ENCODE measurements at places on chromosomes 12 and 14.

- no peak for DNase-seq
Observed at GRCh38 chr12:115473257-115473956, 789.4 kb upstream of the TBX3 start.

DNA sequence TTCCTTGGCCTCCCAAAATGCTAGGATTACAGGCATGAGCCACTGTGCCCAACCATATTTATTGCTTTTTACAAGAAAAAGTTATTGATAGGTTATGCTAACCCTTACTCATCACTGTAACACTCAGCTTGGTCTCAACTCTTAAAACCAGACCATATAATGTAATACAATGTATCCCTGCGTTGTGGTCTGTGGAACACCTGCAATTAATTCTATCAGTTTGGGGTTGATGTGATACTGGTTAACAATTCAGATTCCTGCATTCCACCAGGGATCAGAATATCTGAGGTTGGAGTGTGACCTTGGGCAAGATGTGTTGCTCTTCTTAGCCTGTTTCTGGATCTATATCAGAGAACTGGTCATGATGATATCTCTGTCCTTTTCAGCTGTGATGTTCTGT, 419.0 kb downstream of the RAD51B start:
- DNase-seq: no peak

DNA sequence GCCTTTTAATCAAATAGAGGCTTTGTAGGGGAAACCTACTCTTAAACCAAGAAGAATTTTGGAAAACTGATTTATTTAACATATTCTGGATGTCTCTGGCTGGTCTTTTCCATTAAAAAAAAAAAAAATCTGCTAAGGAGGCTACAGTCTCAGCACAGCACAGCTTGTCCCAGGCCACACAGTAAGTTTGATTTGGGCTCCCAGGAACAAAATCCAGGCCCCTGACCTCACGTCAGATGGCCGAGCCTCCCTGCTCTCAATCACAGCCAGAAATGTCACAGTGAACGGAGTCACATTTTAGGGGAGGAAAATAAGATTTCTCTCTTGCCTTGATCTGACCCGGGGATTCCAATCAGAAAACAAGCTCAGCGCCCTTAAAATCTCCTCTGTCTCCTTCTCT, 72.9 kb upstream of the TBX5 start:
- no peak for DNase-seq

GRCh38 chr14:67477926-67478799, 10.4 kb downstream of the TMEM229B start:
- DNase-seq: no peak

DNA sequence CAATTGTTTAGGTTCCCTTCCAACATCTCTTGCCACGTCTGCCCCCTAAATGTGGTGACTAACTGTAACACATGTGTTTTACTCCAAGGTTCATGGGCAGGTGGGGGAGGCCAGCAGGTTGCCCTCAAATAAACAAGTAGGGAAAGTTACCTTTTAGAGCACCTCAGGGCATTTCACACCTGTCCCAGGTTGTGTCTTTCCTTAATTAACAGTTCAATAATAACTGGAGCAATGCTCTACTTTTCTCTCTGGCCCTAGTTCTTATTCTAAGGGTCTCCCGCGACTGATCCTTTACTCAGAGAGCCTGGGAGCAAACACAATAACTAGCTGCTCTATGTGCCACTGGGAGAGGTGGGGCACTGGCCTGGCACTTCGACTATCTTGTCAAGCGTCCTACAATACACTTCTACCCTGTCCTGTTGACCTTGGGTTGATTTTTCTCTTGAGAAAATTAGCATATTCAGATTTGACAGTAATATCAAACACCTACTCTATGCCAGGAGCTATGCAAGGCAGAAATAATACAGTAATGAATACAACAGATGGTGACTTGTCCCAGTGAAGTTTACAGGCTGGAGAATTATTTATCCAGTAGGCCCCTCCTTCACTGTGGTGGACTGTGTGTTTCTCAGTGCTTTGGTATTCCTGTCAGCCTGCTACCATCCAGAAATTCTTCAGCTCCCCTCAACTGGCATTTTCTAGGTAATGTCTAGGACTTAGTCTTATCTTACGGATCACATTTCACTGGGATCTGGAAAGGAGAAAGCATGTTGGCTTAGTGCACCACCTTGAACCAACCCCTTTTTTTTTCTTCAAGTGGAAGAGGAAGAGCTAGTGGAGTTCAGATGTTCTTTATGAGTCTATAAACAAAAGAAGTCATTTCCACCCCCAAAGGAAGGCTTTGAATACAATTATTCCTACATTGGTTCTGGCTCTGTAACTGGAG, 202.6 kb downstream of the CRADD start:
- DNase-seq: peak; percentile 88

DNA sequence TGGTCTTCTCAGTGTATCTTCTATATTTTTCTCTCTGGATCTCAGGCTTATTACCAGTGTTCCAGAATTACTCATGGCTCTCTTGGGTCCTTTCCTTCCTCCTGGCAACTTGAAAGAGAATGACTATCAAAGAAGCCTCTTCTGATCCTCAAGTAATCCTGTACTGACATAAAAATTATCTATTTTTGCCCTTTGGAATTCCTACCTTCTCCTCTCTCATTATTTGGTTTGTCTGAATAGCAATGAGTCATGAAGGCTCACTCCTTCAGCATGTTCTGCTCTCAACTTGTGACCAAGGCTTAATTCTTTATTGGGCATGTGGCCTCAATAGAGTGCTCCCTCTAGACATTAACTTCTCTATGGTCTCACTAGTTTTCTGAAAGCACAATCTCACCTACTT, 553.6 kb upstream of the ATP2B1 start:
- DNase-seq: no peak

- DNase-seq: no peak
Observed at GRCh38 chr12:28425526-28425925, 235.3 kb downstream of the CCDC91 start.

DNA sequence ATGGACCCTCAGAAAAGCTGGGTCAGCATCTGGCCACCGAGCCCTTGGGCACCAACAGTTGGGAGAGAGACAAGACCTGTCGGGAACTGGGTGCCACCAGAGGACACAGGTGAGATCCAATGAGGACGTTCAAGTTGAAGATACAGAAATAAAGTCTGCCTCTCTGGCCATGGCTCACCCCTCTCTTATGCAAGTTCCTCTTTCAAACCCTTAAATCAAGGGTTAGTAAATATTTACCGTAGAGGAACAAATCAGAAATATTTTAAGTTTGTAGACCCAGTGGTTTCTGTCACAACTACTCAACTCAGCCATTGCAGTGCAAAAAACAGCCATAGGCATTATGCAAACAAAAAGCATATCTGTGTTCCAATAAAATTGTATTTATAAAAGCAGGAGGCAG, 76.5 kb upstream of the HSPB8 start:
- no peak for DNase-seq

DNA sequence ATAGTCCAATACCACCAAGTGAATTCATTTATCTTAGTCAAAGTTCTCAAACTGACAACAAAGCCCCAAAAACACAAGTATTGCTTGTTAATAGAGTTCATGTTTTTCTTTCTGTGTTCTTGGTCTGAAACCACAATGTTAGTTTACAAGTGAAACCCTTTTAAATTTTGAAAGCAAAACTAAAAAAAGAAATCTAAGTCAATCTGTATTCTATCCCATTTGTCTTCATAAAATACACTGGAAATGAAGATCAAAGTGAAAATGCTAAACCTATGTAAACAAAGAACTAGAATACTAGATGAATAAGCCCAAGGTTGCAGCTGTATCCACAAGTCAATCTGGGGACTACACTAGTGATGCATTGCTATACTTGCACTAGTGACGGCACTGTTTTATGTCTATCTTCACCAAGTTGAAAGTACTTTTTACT, 10.4 kb downstream of the MAP4K5 start:
- DNase-seq: no peak

GRCh38 chr14:77489041-77489440, 9.6 kb downstream of the ISM2 start:
- no peak for DNase-seq

- no peak for DNase-seq
Observed at GRCh38 chr12:130555628-130556485, 160.2 kb downstream of the RIMBP2 start.

- no peak for DNase-seq
Observed at GRCh38 chr14:104657563-104658324, 31.7 kb upstream of the INF2 start.

GRCh38 chr12:69189378-69189978, 49.9 kb upstream of the CPSF6 start:
- no peak for DNase-seq

DNA sequence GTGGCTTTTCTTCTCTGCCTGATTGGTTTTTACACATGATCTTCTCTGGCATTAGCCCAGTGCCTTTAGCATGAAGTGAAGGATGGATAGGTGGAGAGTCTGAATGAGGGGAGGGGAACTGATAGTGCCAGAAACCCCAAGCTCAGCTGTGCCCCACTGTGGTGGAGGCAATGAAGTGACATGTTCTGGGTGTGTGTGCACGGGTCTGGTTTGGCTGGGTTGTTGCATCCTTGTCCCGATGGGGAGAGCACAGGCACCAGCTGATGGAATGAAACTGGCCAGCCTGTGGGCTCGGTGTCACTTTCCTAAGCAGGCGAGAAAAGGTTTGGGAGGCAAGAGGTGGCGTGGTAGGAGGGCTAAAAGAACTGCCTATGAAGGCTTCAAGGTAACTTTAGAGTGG, 65.3 kb downstream of the CACNA1C start:
- no peak for DNase-seq

DNA sequence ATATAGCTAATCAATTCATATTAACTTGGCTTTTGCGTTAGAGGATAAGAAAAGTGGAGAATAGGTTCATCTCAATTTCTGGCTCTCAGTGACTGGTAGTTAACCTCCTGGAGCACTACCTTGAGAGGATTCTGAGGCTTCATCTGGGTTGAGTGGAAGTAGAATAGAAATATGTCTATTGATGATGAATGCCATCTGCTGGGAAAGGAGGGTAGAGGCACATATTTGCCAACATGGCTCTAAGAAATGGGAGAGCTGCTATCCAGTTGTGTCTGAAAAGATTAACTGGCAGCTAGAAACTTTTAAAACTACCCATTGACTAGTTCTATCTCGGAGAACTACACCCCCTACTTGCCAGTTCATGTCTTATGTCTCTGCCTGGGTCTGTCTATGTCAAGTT, 530.1 kb downstream of the NRXN3 start:
- no peak for DNase-seq

- DNase-seq: peak; percentile 14
Observed at GRCh38 chr14:38255673-38256532, at the start of gene CLEC14A. TSS of gene CLEC14A (minus strand) at chr14:38256093. CDS start at chr14:38256022, 71 bp downstream.

- DNase-seq: no peak
Observed at GRCh38 chr12:67929384-67929772, 59.9 kb upstream of the IFNG-AS1 start.

DNA sequence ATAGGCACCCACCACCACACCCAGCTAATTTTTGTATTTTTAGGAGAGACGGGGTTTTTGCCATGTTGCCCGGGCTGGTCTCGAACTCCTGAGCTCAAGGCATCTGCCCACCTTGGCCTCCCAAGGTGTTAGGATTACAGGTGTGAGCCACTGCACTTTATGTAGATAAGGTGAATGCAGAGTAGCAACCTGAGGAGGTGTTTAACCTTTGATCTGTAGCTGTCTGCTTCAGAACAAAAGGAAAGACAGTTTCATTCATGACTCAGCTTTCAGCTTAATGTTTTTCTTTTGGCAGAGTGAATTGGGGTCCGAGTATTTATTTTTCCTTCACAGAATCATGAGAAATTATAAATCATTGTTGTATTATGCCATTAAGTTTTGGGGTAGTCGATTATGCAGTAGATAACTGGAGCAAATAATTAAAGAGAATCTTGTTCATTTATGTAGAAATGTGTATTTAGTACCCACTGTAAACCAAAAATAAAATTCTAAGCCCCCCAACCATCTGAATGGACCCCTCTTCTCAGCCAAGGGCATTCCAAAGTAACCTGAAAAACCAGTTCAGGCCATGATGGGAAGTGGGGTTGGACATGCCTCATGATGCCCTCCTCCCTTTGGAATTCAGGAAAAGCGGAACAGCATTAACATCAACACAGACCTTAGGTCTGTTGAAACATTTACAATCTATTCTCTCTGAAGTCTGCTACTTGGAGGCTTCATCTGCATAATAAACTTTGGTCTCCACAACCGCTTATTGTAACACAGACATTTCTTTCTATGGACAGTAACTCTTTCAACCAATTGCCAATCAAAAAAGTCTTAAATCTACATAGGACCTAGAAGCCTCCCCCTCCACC, 10.7 kb upstream of the STX2 start:
- no peak for DNase-seq

GRCh38 chr12:6195665-6196535, 4.3 kb upstream of the CD9 start:
- DNase-seq: peak; percentile 54

GRCh38 chr12:53251477-53252348, 16.4 kb upstream of the ESPL1 start:
- no peak for DNase-seq

- DNase-seq: no peak
Observed at GRCh38 chr12:6639151-6639801, 3.5 kb upstream of the LPAR5 start.

DNA sequence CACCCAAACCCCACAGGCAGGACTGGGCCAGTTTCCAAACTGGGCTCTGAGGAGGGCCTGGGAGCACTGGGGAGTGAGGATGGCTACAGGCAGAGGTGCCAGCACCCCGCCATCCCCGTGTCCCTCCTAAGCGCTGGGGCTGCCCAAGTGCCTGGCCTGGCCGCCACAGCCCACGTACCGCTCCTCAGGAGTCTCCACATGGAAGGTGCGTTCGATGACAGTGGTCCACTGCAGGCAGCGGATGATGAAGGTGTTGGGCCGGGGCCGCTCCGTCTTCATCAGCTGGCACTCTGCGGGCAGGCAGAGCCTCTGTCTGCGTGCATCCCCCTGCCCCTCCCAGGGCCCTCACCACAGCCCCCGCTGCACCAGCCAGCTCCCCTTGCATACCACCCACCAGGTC, 19.1 kb downstream of the AKT1 start:
- no peak for DNase-seq

- no peak for DNase-seq
Observed at GRCh38 chr12:124082687-124083086, 109.7 kb downstream of the ZNF664 start.

DNA sequence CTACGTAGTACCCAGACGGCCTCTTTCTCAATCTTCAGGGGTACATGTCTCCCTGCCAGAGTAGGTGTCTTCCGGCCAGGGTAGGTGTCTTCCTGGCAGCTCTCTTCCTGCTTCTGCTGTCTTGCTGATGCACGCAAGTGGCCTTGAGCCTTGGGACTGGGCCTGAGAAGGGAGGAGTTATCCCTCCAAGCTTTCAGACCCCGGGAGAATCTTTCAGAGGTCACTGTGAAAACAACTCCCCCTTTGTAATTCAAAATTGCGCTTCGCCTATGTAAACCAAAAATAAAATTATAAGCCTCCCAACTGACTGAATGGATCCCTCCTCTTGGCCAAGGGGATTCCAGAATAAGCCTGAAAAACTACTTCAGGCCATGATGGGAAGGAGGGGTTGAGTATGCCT, 87.3 kb upstream of the NUDT4 start:
- DNase-seq: no peak

DNA sequence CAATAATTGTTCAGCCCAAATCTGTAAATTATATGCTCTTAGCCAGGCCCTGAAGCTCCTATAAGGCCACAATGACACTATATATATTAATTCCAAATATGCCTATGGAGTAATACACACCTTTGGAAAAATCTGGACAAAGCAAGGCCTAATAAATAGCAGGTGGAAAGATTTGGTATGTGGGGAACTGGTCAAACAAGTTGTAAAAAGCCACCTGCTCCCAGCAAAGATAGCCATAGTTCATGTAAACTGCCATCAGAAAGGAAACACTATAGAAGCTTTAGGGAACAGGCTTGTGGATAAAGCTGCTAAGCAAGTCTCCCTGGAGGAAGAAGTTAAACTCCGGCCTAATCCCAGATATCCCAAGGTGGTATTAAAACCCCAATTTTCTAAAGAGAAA, 29.7 kb downstream of the PRMT8 start:
- no peak for DNase-seq
